ENCODE measurements at places on chromosomes 5 and 9. TPM values are rescaled to one million over a fixed set of nuclear protein-coding genes. Genes with fewer than 3 reads are reported as not detected.

DNA sequence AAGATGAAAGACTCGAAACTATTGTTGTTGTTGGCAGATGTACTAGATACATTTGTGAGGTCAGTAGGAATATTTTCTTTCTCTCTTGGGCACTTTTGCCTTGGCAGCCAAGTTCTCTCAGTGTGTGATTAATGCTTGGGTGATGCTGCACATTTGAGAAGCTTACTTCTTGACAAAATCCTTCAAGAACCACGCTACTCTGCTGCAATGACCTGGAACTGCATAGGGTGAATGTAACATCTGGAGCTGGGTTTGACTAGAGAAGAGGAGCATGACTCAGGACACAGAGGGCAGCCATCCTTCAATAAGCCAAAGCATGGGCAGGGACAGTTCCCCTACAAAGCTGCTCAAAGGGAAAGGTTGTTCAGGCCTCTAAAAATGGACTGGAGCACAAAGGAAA, 75.5 kb upstream of the PUM3 start:
- DNase-seq: no peak

The CCDC180 gene
- 1.7 TPM for total RNA-seq

- DNase-seq: no peak
These were observed 159.7 kb upstream of the TLX3 start for GRCh38 chr5:171149333-171149732.

- no peak for DNase-seq
These were observed 638.6 kb upstream of the ACO1 start for GRCh38 chr9:31745886-31746285.

- DNase-seq: no peak
These were observed 293.8 kb downstream of the OSTF1 start for GRCh38 chr9:75382126-75382525.

The PDGFRB gene
- total RNA-seq: 57.2 TPM

The SEC61B gene
- total RNA-seq: 49.6 TPM

The RNF208 gene
- 26.0 TPM for total RNA-seq

The LRRC26 gene
- not detected for total RNA-seq

DNA sequence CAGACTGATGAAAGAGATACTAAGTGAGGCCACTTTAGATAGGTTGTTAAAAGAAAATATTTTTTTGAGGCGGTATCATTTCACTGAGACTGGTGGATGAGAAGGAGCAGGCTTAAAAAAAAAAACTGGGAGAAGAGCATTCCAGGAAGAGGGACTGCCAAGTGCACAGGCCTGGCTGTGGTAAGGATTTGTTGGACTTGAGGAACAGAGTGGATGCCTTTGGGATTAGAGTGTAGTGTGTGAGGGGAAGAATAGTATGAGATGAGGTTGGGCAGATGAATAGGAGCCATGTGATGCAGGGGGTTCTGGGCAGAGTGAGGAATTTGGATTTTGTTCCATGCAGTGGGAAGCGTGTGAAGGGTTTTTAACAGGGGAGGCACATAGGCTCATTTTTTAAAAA, 57.9 kb downstream of the PBX3 start:
- DNase-seq: no peak

DNA sequence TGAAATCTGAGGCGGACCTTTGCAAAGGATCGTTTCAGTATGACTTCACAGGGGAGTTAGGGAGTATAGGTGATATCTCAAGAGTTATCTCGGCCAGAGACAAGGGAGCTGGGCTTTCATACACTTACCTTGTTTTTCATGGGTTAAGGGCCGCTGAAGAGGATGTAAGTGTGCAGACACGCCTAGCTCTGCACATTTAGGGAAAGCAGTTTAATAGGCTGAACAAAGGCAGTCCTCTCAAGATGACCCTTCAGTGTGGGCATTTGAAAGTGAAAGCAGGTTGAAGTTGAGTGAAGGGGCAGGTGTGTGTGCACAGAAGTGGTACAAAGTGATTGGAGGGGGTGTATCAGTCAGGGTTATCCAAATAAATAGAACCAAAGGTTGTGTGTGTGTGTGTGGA, 33.1 kb upstream of the PRXL2C start:
- DNase-seq: no peak

DNA sequence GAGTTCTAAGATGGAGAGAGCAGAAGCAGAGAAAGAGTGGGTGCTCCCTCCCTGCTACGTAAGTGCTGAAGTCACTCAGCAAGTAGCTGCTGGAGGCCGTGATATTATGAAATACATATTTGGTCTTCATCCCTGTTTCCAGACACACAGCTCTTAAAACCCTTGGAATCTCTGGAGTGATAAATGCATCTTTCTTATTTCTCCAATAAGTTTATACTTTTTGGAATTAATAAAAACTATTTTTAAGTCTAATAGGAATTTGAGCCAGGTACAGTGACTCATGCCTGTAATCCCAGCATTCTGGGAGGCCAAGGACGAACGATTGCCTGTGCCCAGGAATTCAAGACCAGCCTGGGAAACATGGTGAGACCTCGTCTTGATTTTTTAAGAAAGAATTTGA, 60.6 kb downstream of the AUH start:
- no peak for DNase-seq

DNA sequence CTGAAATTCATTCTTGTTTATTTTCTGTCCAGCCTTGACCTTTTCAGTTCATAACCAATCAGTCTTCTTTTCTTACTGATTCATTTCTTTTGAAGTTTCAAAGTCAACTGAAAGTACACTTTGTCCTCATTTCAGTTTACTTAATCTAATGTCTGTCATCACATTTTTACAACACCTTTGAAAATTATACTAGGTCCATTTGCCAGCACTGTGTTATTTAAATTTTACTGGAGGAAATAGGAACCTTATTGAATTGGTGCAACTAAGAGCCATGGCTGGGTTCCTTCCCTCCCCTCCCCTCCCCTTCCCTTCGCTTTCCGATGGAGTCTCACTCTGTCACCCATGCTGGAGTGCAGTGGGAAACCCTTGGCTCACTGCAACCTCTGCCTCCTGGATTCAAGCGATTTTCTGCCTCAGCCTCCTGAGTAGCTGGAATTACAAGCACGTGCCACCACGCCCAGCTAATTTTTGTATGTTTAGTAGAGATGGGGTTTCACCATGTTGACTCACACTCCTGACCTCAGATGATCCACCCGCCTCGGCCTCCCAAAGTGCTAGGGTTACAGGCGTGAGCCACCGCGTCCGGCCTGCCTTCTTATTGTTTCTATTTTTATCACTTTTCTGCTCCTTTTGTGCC, 6.3 kb downstream of the RMI1 start:
- DNase-seq: peak; percentile 45

DNA sequence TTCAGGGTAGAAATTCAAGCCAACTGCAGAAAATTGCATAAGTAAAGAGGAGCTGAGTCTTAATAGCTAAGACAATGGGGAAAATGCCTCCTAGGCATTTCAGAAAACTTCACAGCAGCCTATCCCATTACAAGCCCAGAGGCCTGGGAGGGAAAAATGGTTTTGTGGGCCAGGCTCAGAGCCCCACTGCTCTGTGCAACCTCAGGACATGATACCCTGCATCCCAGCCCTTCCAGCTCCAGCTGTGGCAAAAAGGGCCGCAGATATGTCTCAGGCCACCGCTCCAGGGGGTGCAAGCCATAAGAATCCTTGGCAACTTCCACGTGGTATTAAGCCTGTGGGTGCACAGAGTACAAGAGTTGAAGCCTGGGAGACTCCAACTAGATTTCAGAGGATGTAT, 387.0 kb downstream of the ARRDC3 start:
- no peak for DNase-seq

DNA sequence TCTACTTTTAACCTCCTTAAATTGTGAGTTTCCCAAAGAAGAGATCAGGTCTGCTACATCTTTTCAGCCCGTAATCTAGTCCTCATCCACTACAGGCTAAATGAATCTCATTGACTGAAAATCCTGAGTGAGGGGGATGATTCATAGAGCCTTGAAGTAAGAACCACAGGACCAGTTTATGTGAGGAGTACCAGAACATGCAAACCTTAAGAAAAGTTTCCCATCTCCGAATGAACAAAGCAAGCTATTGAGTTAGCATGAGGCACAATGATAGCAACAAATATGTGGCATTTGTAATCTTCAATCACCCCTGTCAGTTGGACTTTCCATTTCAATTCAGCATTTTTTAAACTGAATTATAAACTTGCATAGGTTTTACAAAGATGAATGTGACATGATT, 197.0 kb downstream of the ALDH1A1 start:
- DNase-seq: no peak

The CDC25C gene
- 0.24 TPM for total RNA-seq

The FRRS1L gene
- 1.8 TPM for total RNA-seq

- no peak for DNase-seq
These were observed 5.2 kb upstream of the ANXA6 start for GRCh38 chr5:151162776-151163175.

- no peak for DNase-seq
These were observed 104.6 kb downstream of the MSX2 start for GRCh38 chr5:174828804-174829510.

GRCh38 chr5:143573568-143574170, 170.2 kb upstream of the NR3C1 start:
- DNase-seq: no peak

All from Right ventricle myocardium inferior (tissue), 1 donor.